ENCODE measurements at places on chromosomes 2 and 18. TPM values are rescaled to one million over a fixed set of nuclear protein-coding genes. Genes with fewer than 3 reads are reported as not detected.

Gene CAVIN2
- 163 TPM for total RNA-seq

Gene HOXD4
- total RNA-seq: 8.7 TPM

Gene PARD3B
- 19.0 TPM for total RNA-seq

Gene TCF23
- total RNA-seq: not detected

Gene DLX2
- total RNA-seq: not detected

Gene CDKL4
- 0.86 TPM for total RNA-seq

All from thoracic aorta endothelial cell (primary cell).